ENCODE measurements at places on chromosomes 4 and X.

- no peak for DNase-seq
These were observed 622.4 kb downstream of the BCOR start for GRCh38 chrX:39475372-39475771.

- no peak for DNase-seq
These were observed 210.5 kb downstream of the CHM start for GRCh38 chrX:85836868-85837267.

- DNase-seq: no peak
These were observed 195.7 kb upstream of the ANK2 start for GRCh38 chr4:112853662-112854256.

- DNase-seq: peak; percentile 1
These were observed 60.9 kb downstream of the BMP15 start for GRCh38 chrX:50971395-50971794.

DNA sequence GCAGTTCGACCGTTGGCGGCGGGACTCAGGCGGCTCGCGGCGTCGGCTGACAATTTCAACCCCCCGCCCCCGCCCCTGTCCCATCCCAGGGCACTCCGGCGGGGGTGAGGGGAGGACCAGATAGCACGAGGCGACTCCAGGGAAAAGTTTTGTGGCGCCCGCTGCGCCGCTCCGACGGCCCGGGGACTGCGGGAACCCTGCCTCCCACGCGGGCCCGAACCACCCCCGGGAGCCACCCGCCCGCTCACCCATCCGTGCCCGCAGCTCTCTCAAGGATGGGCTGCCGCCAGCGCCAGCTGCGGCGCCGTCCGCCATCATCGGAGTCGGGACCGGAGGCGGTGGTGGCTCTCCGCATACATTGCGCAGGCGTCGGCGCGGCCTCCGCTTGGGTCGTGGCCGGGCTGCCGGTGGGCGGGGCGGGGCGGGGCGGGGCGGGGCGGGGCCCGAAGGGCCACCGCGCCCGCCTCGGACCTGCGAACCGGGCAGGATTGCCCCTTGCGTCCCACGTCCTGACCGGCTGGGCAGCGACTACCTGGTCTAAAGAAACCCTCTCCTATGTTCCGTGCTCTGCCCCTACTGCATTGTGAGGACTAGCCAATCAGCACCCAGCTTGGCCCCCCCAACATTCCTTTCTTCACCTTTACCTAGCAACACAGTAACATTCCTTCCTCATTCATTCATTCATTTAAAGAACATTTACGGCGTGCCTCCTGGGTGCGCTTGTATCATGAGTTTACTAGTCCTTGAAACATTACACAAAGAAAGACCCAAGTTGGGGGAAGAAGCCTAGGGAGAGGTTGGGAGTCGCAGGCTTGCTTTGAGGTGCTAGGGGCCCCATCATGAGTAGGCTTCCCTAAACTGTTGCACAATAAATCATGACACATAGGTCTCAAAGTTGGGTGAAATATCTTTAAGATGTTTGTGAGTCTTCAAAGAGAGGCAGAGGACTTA is at the start of gene MAP7D3:
MAP7D3 (minus strand) TSS at position 360 of the 951 bp plus-strand sequence; CDS start at position 318, 42 bp downstream.
- peak; percentile 55 for DNase-seq
